ENCODE measurements at places on chromosomes 11 and 22.
A peak's percentile ranks its signal among the peaks of the same experiment; 100 is the strongest.

DNA sequence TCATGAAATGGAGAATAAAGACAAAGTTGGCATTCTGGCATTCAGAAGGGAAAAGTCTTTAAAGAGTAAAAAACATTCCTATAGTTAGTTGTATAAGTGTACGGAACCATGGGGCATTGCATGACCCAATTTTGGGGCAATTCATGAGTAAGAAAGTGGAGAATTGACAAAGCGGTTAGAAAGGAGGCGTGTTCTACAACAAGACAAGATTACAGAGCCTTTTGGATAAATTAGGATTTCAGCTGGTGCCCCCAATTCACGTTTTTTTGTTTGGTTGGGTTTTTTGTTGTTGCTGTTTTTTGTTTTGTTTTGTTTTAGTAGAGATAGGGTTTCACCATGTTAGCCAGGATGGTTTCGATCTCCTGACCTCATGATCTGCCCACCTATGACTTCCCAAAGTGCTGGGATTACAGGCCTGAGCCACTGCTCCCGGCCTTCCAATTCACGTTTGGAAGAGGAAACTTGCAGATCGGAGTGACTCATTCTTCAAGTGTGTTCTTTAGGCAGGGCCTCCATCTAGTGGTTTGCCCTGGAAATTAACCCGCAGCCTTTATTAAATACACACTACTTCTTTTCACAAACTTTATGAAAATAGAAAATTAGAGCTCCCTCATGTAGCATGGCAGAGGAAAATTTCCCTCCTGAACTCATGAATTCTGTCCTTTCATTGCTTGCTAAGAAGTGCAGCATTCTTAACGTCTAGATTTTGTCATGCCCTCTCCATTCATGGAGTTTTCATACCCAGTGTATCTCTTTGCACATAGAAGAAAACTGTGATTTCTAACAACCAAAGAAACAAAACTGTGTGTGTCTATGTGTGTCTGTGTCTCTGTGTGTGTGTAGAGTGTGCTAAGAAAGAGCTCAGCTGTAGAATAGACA is 118.1 kb downstream of the BBOX1 start:
- no peak for DNase-seq

GRCh38 chr22:29636751-29637150 is 33.3 kb downstream of the NF2 start:
- no peak for DNase-seq

GRCh38 chr11:3119141-3119821 is 45.8 kb downstream of the OSBPL5 start:
- no peak for DNase-seq

DNA sequence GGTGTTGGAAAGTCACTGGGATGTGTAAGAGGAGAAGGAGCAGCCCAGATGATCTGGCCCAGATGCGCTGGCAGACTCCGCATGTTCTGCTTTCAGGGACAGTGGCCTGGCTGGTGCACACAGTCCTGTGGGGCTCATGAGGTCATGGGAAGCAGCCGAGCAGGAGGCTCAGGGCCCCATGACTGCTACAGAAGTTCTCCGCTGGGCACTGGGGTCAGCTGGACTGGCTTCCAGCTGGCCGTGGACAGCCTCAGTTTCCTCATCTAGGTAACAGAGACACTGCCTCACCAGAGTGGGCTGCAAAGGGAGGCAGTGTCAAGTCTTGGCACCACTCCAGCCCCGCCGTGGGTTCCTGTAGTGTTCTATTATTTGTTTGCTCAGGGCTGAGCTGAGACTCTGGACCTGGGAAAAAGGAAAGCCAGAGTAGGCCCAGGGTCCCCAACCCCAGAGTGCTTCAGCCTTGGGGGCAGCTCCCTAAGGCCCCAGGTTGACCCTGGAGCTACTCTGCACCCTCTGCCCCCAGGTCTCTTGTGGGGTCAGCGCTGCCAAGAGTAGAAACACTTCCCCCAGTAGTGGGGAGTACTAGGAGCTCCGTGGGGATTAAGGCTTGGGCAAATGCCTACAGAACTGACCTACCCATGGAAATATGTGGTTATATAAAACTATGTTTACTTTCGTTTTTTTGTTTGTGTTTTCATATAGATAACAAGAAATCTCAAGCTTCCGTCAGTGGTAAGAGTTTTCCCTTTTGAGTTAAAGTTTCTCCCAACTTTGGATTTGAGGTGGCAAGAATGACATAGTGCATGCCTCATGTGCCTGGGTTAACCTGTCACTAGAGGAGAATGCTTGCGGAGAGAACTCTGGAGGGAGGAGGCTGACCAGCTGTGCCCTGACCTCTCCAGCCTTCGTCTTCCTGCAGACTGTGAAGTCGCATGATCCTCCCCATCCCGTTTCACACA is 45.3 kb downstream of the MED15 start:
- no peak for DNase-seq

DNA sequence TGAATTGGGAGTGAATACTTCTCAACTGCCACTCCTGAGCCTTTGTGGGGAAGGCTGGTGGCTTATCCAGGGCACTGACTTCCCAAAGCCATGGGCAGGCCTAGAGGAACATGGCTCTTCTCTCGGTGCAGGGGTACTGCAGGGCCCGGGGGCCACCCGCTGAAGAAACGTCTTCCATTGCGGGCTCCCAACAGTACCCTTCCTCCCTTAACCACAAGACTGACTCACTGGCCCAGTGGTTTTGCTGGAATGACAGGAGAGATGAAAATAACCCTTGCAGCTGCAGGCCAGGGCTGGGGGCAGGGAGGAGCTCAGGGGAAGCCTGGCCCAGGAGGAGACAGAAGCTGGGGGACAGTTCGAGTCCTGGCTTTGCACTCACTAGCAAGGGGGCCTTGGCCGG is 13.5 kb downstream of the TXN2 start:
- DNase-seq = peak; percentile 82

DNA sequence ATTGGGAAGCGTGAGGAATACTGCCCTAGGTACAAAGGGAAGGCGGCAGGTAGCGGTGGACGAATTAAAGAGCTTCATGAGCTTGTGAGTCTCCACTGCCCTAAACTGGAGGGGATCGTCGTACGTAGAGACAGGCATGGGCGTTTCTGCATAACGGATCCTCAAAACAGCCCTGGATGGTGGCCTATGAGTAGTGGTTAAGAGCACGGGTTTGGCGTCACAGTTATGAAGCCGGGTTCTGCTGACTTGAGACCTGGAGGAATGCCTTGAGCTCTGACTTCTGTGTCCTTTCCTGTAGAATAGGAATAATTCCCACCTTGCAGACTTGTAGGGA is 335 bp downstream of the TMEM138 start:
- no peak for DNase-seq

DNA sequence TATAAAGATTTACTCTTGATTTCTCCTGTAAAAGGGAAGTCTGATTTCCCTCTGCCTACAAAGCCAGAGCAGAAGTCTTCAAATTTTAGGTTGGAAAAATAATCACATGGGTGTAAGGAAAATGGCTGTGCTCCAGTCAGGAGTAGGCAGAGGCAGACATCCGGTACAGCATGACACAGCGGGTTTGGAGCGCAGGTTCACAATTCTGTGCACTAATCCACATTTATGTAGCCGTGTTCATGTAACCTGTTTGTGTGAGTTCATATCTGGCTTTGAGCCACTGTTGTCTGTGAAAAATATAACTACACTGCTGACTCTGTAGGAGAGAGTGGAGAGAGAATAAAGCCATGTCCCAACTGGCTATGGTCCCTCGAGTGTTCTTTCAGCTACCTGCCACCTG is 248.0 kb downstream of the CASP12 start:
- DNase-seq = no peak

- DNase-seq = no peak
These were observed 14.0 kb upstream of the AMPD3 start for GRCh38 chr11:10441091-10441490.

GRCh38 chr11:120771551-120772060 is 252.3 kb upstream of the TBCEL start:
- DNase-seq = no peak

GRCh38 chr11:34194576-34195335 is 89.3 kb downstream of the NAT10 start:
- DNase-seq = no peak

DNA sequence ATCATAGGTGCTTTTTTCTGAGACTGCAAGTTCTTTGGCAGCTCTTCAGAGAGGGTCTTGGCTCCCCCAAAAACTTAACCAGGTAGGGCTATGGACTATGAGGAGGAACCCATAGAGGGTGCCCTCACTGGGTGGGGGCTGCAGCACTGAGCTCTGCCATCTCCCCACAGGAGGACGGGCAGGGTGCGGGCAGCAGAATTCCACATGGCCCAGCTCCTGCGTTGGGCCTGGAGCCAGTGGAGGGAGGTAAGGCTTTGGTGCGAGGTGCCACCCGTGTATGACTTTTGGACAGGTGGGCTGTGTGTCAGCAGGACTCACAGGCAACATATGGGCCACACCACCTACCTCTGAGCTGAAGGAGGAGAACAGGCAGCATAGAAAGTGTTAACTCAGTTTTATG is 58.4 kb downstream of the PISD start:
- no peak for DNase-seq

- DNase-seq = peak; percentile 11
These were observed 11.2 kb upstream of the IGLL1 start for GRCh38 chr22:23591201-23591791.

GRCh38 chr11:133997554-133997953 is 40.8 kb upstream of the IGSF9B start:
- DNase-seq = no peak

GRCh38 chr11:91136631-91137030 is 913.8 kb upstream of the CHORDC1 start:
- no peak for DNase-seq

DNA sequence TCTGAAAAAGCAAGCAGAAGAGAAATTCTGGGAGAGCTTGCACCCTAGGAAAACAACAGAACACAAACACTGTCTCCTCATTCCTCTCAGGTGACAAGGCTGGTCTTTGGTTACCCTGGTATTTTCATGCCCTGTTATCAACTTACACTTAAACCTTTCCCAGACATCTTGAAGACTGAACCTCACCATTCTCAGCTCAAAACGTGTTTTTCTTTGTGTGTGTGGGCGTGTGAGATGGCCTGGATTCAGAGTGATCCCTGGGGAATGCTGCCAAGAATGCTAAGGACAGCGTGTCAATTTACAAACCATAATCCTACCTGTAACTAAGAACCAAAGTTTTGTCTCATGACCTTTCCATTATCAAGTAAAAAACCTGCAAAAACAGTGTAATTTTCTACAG is 33.3 kb downstream of the ELF5 start:
- DNase-seq = no peak
